Activated CD4-positive, alpha-beta T cell treated with anti-CD3 and anti-CD28 coated beads, Interleukin-2, Interleukin-6, amounts not matched to agents 100 ng/mL and 50 ng/mL, durations not matched to agents 16 hours and 8 hours (primary cell): ENCODE measurements at places on chromosomes 3 and 15.

GRCh38 chr3:23876923-23877322 lies 39.9 kb downstream of the NKIRAS1 start:
- no peak for DNase-seq

GRCh38 chr3:77780278-77780996 lies 740.5 kb downstream of the ROBO2 start:
- DNase-seq = no peak

DNA sequence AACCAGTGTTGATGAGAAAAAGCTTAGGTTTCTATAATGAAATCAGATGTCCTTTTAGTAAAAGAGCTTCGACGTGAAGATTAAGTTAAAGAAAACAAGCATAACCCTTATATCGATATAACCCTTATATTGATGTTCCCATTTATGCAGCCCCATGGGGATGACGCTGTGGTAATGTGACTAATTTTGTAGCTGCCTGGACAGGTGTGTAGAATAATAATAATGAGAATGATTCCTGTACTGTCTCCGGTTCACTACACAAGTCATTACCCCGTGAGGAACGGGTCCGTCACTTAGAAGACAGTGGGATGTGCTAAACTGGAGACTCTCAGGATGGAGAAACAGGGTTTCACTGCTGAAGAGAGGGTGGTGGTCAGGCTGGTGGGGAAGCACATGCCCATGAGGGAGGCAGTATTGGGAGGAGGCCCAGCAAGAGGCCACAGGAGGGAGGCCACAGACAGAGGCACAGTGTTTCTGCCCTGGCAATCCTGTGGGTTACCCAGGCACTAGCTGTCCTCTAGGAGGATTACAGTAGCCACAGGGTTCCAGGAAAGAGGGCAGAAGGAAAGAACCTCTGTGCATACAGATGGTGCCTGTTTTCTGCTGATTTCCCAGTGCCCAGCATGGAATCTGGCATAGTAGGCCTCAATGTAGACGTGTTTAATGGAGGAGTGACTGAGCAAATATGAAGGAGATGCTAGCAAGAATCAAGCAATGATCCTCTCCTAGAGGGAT lies 191.1 kb upstream of the TSC22D2 start:
- no peak for DNase-seq

GRCh38 chr3:10322352-10322710 lies 1.4 kb upstream of the SEC13 start:
- peak; percentile 61 for DNase-seq

DNA sequence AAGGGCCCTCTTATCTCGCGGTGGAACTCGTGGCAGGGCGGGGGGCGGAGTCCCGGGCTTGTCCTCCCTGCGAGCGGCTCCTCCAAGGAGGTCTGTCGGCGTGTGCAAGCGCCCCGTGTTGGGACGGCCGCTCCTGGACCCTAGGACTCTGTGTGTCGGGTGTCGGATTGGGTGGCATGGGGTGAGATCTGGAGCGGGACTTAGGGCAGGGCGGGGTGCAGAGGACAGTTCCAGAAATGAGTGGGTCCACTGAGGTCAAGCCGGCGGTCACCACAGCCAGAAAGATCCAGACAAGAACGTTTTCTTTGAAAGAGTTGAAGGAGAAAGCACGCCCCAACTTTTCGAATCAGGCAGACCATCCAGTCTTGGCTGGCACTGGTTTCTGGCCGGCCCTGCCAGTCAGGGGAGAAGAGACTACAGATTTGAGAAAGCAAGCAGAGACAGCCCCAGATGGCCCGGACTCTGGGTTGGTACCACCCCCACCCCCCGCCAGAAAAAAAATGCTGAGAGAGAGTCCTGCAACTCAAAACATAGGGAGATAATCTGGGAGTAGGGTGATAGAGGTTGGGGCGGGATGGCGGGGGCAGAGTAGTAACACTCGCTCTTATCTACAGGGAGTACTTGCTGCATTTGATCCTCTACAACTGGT lies 784 bp upstream of the CISH start:
- DNase-seq = no peak

GRCh38 chr3:26574766-26575165 lies 47.8 kb upstream of the LRRC3B start:
- no peak for DNase-seq

DNA sequence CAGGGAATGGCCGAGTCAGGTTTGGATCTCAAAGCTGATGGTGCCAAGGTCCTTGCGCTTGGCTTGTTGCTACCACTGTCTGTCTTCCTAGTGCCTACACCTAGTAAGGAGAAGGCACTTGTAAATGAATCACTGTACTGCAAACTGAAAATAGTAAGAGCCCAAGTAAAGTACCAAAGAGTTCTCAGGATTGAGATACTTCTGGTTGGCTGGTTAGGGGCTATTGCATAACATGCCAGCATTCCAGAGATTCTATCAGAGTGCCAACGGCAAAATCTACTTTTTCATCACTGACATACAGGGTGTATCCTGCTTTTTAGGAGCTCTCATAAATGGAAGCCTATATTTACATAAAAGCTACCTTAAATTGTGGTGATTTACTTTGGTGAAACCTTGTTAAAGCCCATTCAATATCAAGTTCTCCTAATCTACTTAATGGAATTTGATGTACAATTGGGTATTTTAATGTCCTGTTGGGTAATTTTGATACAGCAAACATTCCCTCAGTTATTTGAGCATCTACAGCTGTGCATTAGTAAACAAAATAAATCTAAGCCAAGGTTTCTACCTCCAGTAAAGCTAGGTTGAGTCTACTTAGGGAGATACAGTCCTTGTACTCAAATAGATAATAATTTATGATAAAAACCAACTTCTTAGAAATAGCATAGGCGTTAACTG lies 30.7 kb upstream of the CHD2 start:
- no peak for DNase-seq

GRCh38 chr3:70064194-70064779 lies 64.8 kb downstream of the SAMMSON start:
- DNase-seq = peak; percentile 24

DNA sequence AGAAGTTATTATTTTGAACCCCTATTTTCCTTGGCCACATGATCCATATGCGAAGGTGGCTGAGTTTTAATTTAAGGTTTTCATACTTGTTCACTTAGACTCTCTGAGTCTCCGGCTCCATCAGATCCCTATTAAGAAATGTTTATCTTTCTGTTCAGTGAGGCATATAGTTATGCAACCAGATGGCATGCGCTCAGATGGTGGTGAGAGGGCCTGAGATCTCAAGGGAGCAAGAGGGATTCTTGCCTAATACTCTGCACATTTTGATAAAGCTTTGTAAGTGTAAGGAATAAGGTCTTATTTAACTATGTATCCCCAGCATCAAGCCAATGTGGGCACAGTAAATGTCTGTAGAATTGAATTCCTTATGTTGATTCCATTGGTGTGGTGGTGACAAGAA lies 78.9 kb upstream of the DPH6 start:
- no peak for DNase-seq

- no peak for DNase-seq
These were observed 16.8 kb upstream of the NMNAT3 start for GRCh38 chr3:139694542-139694941.

- DNase-seq = no peak
These were observed 103.1 kb upstream of the BCL6 start for GRCh38 chr3:187848401-187848800.

- DNase-seq = no peak
These were observed 62.9 kb downstream of the FBN1 start for GRCh38 chr15:48582452-48583247.

GRCh38 chr3:186825294-186825821 lies 17.2 kb upstream of the ADIPOQ start:
- peak; percentile 65 for DNase-seq
